ENCODE measurements at places on chromosomes 5 and 9.
A peak's percentile ranks its signal among the peaks of the same experiment; 100 is the strongest.

DNA sequence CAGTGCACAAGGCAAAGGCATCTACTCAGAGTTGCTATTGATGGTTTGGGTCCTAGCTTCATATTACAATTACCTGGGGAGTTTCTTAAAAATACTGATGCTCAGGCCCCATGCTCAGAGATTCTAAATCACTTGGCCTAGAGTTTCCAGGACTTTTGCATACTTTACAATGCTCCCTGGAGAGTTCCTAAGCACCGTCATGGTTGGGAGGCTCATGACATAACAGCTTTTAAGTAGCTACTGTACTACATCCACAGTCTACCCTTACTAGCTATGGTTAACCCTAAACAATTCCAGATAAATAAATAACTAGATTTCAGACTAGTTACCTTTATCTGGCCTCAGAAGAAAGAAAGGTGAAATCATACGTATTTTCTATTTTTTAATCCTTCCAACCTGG lies 414.4 kb downstream of the PDE4D start:
- DNase-seq, result no peak

DNA sequence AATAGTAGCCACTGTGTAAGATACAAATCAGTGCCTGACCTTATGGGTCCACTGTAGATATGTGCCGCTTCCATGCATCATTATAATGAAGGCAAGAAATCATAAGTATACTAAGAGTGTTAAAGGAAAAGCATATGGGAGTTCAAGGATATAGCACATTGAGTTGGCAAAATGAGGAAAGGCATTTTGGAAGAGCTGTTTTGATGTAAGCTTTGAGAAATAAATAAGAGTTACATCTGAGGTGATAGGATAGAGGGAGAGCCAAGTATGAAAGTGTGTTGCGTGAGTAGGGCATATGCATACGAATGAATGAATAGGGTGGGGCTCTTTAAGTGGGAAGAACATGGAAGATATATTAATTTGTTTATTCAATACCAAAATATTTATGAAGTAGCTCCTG lies 101.0 kb upstream of the DMAC1 start:
- DNase-seq, result no peak

DNA sequence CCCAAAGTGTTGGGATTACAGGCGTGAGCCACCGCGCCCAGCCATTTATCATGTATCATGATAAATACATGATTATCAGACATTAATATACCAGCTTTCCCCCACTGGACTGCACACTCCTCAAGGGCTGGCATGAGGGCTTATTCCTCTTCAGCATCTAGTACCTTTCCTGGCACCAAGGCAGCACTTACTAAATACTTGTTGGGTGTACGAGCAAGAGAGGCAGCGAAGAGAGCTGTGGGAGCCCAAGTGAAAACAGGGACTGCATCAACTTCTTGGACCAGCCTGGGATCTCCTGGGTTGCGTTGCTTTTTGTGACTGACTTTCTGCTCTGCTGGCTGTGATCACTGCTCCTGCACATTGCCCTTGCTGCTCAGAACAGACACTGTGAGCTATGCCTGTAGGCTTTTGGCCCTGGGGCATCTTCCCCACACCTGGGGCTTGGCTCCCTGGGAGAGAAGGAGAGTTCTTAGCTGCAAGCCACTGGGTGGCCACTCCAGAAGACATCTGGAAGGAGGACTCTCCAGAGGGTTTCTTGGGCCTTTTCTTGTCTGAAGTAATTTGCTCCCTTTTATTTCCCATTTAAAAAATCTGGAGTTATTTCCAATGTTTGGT lies 224.3 kb downstream of the NR3C1 start:
- no peak for DNase-seq

- peak; percentile 32 for DNase-seq
Measured at GRCh38 chr5:167765352-167765751, 526.1 kb upstream of the WWC1 start.

DNA sequence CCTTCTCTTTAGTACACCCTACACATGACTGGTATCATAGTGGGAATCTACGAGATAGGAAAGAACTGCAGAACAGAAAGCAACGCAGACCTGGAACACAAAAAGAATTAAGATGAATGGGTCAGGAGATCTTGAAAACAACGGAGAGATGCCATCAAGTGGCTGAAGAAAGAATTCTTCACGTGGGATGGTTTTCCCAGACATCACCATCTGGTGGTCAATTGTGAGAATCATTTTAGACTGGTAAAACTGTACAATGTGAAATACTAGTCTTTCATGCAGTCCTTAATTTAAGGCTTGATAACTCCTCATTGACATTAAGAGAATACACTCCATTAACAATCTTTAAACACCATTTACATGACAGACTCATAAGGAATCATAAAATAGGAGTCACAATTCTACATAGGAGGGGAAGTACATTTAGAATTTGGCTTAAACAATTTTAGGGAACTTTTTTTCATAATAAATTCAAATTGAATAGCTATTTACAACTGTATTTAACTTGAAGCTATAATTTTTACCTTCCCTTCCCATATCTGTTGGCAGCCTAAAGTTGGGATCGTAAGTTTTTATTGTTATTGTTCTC lies 128.4 kb upstream of the TRPM3 start:
- peak; percentile 56 for DNase-seq

- no peak for DNase-seq
Measured at GRCh38 chr9:135034106-135034505, 53.4 kb upstream of the OLFM1 start.

DNA sequence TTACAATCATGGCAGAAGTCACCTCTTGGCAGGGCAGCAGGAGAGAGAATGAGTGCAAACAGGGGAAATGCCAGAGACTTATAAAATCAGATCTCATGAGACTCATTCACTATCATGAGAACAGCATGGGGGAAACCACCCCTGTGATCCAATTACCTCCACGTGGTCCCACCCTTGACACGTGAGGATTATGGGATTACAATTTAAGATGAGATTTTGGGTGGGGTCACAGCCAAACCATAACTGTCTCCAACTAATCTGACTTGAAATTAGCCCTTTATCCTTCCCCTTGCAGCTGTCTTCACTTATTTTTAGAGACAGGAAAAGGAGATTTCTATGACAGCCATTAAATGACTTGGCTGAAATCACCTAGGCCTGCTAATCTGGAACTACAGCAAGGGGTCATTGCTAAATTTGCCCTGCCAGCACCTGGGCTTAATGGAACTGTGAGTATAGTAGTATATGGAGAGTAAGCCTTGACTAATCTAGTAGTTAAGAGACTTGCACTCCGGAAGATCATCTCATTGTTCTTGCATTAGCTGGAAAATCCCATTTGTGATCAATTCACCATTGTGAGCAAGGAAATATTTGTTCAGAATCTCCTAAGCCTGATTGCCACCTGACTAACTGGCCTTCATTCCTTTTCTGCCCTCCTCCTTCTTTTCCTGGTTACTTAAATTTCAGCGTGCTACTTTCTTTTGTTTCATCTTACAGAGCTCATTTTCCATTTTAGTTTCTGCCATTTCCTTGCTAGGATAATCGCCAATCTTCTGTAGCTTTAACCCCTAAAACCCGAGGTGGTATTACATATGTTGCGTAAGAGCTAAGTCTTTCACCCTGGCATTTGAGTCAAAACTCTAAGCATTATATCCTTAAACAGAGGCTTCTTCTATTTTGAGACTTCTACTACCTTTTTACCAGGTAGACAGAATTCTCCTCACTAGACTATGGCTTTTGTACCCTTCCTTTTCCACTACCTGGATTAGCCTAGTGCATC lies 65.3 kb upstream of the RUSC2 start:
- DNase-seq, result no peak

GRCh38 chr9:129981180-129981907 lies 61.6 kb downstream of the FNBP1 start:
- no peak for DNase-seq

- no peak for DNase-seq
Measured at GRCh38 chr5:108898707-108899106, 151.0 kb downstream of the FER start.

DNA sequence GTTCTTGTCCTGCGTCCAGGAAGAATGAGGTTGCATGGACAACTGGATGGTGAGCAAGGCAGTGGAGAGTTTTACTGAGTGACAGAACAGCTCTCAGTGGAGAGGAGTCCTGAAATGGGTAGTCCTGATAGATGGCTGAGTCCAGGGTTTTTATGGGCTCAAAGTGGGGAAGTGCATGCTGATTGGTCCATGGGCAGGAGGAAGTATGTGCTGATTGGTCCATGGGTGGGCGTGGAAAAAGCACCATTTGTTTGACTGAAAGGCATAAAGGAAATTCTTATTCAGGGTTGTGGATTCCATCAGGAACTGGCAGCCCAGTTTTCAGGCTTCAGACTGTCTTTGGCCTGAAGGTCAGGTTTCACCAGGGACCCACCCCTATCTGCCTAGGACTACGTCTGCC lies 10.6 kb downstream of the FSD1L start:
- DNase-seq, result no peak

- DNase-seq, result no peak
Measured at GRCh38 chr9:80156262-80156661, 584.5 kb downstream of the TLE4 start.

- DNase-seq, result no peak
Measured at GRCh38 chr5:177225798-177226197, 77.7 kb downstream of the RAB24 start.

GRCh38 chr5:10624206-10624605 lies 60.3 kb downstream of the ANKRD33B start:
- no peak for DNase-seq

DNA sequence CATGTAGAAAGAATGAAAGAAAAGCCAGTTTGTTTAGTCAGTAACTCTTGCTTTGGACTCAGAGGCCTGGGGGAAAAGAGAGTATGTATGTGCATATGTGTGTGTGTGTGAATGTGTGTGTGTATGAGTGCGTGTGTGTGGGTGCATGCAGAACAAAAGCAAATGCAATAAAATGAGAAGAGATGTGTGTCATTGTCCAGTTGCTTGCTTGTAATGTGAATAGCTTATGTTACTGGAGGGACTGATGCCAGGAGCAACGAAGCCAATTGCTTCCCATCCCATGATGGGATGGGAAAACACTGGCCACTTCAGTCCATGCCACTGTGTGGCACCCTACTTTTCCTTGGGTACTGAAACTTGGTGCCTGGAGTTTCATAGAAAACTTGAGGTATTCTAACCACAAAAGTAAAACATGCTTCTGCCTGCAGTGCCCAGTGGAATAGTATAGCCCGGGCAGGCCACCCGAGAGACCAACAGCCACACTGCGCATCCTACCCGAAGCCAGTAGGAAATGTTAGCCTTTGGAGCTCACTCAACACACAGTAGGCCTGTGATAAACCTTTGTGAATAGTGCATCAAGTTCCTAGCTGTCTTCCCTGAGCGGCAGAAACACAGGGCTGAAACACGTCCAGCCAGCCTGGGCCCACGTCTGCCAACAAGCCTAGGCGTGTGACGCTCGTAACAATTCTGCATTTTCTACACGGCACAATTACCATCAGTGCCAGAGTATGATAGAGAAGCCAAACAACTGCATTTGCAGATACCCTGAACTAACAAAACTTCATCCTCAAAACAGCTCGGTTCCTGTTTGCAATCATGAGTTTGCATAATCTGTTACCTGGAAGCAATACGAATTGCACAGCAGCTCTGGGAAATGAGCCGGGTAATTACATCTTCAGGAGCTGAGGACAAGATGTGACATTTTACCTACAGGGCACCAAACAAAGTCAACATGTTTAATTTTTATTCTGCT lies 198.1 kb downstream of the SYK start:
- no peak for DNase-seq

GRCh38 chr9:125970340-125970739 lies 223.2 kb downstream of the PBX3 start:
- no peak for DNase-seq

GRCh38 chr9:31119890-31120454 lies 1264.5 kb upstream of the ACO1 start:
- DNase-seq, result peak; percentile 47

DNA sequence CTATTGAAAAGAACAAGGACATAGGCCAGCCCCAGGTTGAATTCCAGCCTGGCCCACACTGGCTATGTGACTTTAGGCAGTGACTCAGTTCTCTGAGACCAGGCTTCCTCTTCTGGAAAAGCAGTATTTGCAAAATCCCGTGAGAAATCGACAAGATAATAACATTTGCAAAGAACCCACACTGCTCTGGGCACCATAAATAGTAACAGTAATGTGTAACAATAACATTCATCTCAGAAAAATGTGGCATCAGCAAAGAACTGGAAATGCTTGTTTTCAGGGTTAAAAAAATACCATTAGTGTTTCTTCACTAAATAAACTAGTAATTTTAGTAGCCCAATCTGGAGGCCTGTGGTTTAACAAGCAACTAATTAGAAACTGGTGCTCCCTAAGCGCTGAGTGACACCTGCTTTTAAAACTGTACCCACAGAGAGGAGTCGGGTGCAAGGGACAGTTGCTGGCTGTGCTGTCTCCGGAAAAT lies 148.4 kb downstream of the TTLL11 start:
- DNase-seq, result no peak

GRCh38 chr9:119963798-119964372 lies 594.6 kb upstream of the BRINP1 start:
- DNase-seq, result no peak

DNA sequence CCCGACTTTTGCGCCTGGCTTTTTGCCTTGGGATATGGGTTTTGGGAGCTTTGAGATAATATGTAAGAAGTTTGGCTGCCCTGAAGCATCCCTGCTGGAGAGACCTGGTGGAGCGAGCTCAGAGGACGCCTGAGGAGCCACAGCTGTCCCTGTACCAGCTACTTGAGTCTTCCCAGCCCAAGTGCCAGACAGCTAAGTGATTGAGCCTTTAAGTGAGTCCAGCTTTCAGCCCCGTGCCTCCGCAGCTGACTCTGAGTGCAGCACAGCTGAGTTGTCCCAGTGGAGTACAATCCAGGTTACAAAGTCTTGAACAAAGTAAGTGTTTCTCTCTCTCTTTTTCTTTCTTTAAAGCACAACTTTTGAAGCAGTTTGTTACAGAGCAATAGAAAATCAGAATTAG lies 203.8 kb upstream of the DAP start:
- DNase-seq, result no peak

DNA sequence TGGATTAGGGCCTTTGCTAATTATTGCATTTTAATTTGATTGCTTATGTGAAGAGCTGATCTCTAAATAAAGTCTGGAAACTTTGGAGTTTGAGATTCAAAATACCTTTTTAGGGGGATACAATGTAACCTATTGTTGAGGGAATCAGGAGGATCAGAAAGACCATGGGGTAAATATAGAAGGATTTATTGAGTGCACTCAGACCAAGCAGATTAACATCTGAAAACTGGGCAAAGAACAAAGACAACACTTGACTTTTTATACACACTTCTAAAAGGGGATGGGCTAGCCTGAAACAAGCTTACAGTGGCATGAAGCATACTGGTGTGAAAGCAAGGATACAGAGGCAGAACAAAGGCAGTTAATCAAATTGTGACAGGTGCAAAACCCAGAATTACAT lies 174.3 kb downstream of the MRPS30 start:
- no peak for DNase-seq

- DNase-seq, result no peak
Measured at GRCh38 chr9:3516667-3517330, 9.0 kb downstream of the RFX3 start.

DNA sequence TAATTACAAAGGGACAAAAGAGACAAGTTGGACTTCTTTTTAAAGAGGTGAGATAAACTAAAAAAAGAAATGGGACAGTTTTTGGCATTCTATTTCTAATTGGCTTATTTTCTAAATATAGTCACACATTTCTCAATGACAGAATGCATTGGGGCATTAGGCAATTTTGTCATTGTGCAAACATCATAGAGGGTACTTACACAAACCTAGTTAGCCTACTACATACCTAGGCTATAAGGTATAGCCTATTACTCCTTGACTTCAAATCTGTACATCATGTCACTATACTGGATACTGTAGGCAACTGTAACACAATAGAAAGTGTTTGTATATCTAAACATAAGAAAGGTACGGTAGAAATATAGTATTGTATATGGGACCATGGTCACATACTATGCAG lies 56.1 kb downstream of the LSM11 start:
- no peak for DNase-seq

GRCh38 chr5:3451961-3452360 lies 143.7 kb upstream of the IRX1 start:
- DNase-seq, result no peak

All from HAP-1 (cell line).